Bone marrow (tissue), 2 donors: ENCODE measurements at places on chromosomes 3 and 15.

DNA sequence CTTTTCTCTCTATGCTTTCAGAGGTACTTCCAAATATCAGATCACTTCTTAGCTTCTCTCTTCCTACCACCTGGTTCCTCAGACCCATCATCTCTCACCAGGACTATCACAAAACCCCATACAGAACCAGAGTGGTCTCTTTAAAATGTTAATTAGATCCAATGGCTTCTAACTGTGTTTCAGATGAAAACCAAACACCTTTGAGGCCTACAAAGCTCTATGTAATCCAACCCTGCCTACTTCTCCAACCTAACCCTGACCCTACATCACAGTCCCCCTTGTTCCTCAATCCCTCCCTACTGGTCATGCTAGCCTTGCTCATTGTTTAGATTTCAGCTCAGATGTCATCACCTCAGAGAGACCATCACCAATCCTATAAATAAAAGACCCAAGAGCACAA lies 34.8 kb downstream of the SUMF1 start:
- DNase-seq: no peak

- DNase-seq: no peak
Measured at GRCh38 chr3:148791920-148792319, 35.7 kb upstream of the CPB1 start.

GRCh38 chr3:124768812-124769211 lies 38.6 kb downstream of the UMPS start:
- peak; percentile 14 for DNase-seq

DNA sequence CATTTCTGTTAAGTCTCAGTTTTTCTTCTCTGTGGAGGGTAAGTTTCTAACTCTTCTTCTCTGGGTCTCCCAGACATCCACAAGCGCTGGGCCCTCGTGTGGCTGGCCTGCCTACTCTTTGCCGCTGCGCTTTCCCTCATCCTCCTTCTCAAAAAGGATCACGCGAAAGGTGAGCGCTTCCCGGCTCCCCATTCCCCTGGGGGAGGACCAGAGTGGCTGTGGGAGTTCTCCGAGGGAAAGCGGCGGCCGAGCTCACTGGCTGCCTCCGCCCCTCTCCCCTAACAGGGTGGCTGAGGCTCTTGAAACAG lies 1.1 kb upstream of the CRELD1 start:
- no peak for DNase-seq

GRCh38 chr3:60703956-60704736 lies 547.1 kb downstream of the FHIT start:
- DNase-seq: no peak

DNA sequence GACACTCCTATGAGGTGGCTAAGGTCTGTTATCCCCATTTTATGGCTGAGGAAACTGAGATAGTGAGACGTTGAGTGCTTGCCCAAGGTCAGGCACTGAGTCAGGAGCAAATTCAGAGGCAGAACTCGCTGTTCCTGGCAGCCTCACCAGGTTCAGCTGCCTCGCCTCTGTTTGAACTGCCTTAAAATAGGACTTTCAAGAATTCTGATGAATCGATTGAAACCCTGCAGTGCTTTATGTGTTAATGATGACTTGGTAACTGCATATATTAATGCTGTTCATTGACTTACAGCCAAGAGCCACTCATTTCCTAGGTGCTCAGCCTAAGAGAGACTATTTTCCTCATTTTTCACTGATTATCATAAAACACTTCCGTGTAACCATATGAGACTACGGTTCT lies 79.5 kb upstream of the BHLHE40 start:
- DNase-seq: no peak

DNA sequence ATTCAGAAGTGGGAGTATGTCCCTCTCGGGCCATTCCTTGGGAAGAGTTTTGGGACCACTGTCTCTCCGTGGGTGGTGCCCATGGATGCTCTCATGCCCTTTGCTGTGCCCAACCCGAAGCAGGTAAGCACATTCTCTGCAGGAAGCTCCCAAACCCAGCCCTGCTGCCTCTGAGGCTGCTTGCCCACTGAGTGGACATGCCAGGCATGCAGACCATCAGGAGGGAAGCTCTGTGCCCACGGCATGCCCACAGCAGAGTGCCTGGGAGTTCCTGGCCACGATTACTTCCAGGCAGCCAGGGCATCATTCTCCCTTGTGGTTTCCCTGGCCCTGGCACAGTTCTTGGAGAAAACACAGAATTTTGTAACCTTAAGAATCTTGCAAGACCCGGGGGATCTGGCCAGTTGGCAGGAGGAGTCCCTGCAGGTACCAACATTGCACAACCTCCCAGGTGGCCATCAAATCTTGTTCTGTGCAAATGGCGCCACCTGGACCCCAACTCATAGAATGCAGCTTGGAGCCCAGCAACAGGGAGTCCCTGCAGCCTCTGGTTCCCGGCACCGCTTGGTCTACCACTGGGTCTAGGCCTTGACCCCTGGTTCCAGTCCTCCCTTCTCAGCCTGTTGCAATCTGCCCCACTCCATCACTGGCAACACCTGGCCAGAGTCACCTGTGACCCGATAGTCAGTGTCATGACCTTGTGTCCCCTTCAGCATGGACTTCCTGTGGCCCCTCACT lies 20.4 kb downstream of the FAH start:
- DNase-seq: peak; percentile 23

GRCh38 chr3:123159926-123160635 lies 41.7 kb upstream of the SEC22A start:
- no peak for DNase-seq

DNA sequence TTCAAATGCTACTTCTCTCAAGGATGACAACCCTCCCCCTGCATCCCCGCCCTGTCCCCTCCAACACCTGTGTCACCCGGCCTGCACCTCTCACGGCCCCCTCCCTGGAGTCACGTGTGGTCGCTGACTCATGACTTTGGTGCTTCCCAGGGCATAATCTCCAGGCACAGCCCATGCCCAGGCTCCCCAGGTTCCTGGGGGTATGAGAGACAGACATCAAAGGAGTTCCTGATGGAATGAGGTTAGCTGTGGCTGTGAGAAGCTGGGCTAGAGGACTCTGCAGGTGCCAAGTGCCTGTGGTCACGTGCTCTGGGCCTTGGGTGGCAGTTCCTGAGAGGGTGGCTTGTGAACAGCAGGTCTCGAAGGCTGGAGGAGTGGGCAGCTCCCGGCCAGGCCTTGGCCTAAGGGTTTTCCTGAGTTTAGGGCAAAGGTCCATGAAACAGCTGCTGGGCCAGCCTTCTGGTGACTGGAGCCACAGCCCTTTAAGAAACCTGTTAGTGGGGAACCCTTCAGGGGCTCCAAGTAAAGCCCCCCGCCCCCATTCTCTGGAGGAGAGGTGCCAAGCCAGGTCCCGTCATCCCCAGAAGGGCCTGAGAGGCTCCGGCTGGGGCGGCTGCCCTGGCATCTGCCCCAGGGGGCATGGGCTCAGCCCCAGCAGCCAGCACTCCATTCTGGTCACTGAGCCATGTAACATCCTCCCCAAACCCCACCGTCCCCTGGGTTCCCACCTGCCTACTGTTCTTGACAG lies 230.0 kb downstream of the XXYLT1 start:
- DNase-seq: no peak

- no peak for DNase-seq
Measured at GRCh38 chr3:141285570-141285969, 53.9 kb downstream of the PXYLP1 start.

DNA sequence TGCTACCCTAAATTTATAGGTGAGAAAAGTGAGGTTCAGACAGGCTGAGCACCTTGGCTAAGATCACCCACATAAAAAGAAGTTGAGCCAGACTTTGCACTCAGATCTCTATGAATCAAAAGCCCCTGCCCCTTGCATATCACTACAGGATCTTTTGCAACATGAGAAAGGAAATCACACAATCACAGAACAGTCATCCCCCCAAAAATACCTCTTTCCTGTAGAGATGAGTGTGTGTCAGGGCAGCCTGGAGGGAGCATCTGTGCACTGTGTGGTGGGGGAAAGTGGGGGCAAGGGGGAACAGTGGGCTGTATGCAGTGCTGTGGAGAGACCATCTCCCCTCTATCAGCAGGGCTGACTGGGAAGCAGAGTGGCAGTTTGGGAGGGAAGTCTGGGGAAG lies 46.6 kb downstream of the EPHB3 start:
- DNase-seq: peak; percentile 65

- no peak for DNase-seq
Measured at GRCh38 chr15:89278307-89278706, 34.5 kb downstream of the FANCI start.

DNA sequence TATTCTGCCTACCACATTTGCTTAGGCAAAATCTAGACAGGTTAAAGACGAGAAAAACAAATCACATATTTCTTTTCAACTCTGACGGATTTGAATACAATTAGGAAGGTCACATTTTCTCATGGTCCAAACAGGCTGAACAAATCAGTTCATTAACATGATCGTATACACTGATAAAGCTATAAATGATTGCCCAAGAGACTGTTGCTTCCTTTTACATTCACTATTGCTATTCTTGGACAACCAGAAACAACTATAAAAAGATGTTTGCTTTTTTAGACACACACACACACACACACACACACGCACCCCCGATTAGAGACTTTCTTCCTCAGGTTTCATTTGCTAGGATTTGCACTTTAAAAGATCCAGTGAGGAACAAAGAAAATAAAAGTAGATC lies 122.3 kb upstream of the BHLHE40 start:
- DNase-seq: no peak

DNA sequence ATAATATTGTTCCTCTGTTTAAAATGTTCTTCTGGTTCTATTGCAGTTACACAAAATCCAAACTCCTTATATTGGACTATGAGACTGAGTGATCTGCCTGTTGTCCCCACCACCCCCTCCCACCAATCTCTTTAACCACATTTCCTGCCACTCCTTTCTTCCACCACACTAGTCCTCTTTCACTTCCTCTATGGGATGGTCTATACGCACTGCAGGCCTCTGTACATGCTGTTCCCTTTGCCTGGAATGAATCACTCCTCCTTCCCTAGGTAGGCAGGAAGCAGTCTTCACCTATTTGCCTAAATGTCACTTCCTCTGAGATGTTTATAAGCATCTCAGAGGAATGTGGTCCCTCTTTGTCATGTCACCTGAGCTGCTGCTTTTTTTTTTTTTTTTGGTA lies 4.0 kb downstream of the MAP2K1 start:
- no peak for DNase-seq

- no peak for DNase-seq
Measured at GRCh38 chr15:70556151-70556741, 207.1 kb downstream of the UACA start.

GRCh38 chr3:179967622-179968021 lies 69.1 kb downstream of the PEX5L start:
- no peak for DNase-seq

- no peak for DNase-seq
Measured at GRCh38 chr3:182755308-182755707, 38.0 kb upstream of the ATP11B start.

GRCh38 chr15:82587805-82588204 lies 47.5 kb upstream of the RPS17 start:
- no peak for DNase-seq

GRCh38 chr3:16377847-16378302 lies 112.9 kb downstream of the OXNAD1 start:
- no peak for DNase-seq

DNA sequence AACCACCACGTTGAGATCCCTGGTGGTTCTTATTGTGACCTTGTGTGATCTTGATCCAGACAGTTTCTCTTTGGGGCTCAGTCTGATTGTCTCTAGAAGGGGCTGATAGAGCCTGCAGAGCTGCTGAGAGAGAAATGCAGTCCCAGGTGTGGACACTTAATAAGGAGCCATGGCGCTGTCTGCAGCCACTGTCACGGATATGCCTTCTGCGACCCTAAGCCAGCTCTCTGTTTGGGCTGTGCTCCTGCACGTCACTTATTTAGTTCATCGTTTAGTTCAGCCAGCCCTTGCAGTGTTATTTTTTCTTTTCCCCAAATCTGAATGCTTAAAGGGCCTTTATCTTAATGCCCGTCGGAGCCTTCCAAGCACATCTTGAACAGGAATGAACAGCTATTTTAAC lies 12.0 kb downstream of the SLC6A1 start:
- no peak for DNase-seq

- DNase-seq: no peak
Measured at GRCh38 chr3:157669416-157669815, 166.2 kb upstream of the VEPH1 start.

GRCh38 chr15:39365873-39366272 lies 215.0 kb upstream of the THBS1 start:
- no peak for DNase-seq

DNA sequence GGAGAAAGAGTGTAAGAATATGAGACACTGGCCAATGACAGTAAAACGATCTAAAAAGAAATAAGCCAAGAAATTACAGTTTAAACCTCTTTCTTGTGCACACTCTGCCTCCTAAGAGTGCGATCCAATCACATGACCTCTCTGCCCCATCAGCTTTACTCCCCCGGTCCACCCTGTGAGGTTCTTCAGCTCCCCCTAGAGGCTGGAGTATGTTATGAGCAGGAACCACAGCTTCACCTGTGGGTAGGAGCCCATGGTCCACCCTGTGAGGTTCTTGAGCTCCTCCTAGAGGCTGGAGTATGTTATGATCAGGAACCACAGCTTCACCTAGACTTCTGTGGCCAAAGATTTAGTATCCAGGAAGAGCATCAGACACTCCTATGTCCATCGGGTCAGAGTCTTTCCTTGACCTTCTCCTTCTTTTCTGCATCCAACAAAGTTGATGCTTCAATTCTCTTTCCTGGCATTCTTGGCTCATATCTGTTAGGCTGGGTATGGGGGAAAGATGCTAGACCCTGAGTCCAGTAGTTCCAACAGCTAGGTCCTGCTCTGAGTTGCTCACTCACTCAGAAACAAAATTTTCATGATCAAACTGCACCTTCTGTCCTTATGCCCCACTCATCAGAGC lies 164.0 kb downstream of the MINAR1 start:
- peak; percentile 56 for DNase-seq

DNA sequence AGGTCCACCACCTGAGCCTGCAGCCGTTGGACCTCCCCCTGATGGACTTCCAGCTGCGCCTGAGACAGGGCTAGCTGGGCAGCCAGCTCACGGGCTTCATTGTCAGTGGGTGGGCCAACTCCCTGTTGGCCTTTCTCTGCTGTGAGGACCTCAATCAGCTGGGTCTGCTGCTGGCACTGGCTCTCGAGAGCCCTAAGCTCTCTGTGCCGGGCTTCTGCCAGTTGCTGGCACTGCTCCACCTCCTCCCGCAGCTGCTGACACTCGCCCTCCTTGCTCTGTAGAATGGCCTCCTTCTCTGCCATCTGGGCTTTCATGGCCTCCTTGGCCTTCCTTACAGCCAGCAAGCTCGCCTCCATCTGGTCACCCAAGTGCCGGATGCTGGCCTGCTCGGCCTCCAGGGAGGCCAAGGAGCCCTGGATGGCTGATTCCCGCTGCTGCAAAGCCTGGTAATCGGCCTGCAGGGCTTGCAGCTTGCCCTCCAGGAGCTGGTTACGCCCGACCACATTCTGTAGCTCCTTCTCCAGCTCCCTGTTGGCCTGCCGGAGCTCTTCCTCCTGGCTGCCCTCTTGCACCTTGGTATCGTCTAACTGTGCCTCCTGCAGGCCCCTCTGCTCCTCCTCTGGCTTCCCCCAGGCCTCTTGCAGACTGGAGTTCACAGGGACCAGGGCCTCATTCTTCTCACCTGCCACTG lies 23.8 kb downstream of the CXCR6 start:
- no peak for DNase-seq
